Smooth muscle cell of the brain vasculature (primary cell): ENCODE measurements at places on chromosomes 1 and 21.

DNA sequence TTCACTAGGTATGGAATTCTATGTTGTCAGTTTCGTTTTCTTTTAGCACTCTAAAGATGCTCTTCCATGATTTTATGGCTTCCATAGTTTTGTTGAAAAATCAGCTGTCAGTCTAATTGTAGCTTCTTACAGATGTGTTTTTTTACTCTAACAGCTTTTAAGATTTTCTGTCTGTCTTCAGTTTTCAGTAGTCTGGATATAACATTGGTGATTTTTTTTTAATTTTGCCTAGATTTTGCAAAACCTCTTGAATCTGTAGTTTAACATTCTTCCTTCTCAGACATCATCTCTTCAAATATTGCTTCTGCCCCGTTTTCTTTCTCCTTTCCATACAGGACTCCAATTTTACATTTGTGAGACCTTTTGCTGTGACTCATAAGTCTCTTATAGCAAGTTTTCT lies 17.9 kb upstream of the DYRK1A start:
- DNase-seq, result no peak

DNA sequence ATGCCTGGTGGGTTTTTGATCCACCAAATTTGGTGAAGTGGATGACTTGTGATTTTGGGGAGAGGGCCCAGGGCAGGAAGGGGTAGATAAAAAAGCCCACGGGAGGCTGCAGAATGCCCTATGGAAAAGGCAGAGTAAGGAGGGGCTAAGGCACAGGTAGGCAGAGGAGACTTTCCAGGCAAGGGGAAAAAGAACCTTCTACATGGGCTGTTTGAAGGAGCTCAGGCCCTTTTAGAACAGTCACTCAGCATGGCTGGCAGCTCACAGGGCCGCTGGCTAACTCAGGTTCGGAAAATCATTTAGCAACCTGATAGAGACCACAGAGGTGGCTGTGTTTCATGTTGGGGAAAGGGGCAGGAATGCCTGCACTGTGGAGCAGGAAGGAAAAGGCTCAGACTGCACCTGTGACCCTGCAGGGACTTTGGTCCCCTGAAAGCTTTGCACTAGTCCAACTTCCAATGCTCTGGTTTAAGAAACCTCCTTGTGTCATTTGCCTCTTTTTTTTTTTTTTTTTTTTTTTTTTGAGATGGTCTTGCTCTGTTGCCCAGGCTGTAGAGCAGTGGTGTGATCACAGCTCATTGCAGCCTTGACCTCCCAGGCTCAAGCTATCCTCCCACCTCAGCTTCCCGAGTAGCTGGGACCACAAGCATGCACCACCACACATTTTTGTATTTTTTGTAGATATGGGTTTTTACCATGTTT lies 58.5 kb upstream of the ENAH start:
- no peak for DNase-seq

GRCh38 chr1:112909847-112910246 lies 46.1 kb downstream of the SLC16A1 start:
- DNase-seq, result no peak

GRCh38 chr1:171429137-171429536 lies 56.2 kb upstream of the PRRC2C start:
- no peak for DNase-seq

DNA sequence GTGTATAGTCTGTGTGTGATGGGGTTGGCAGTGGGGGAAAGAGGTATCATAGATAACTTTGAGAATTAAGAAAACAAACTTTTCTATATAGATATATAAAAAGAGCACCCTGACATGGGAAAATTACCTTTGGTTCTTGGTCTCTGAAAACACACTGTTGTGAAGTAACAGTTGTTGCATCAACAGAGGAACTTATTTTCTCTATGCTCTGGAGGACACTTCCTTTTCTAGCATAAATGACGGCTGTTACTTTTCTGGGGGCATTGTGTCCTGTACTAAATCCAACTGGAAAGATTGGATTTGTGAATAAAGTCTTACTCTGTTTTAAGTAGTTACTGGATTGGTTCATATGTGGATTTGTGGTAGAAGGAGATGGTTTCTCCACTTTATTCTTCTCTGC lies 12.6 kb downstream of the LRIF1 start:
- DNase-seq, result no peak

DNA sequence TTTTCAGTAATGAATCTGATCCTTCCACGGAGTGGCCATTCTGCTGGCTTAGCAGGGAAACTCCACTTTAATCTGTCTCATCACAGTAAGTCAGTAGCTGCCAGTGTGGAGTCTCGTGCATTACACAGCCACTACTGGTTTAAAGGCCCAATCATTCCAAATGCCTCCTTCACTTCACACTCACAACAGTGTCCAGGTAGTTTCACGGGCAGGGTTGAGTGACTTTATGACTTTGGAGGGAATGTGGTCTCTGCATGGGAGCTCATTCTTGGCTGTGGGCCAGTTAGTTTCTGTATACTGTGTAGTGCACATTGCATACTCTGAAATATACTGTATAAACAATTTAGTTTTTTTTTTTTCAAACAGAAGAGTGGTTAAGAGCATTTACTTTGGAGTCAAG lies 34.6 kb upstream of the C1orf87 start:
- DNase-seq, result no peak

GRCh38 chr1:53653200-53653575 lies 85.8 kb downstream of the GLIS1 start:
- no peak for DNase-seq

- no peak for DNase-seq
These were observed 36.8 kb downstream of the FBXO42 start for GRCh38 chr1:16315437-16315836.
